Heart left ventricle (tissue), 16 donors: ENCODE measurements at places on chromosomes 5 and 9. TPM values are rescaled to one million over a fixed set of nuclear protein-coding genes. Genes with fewer than 3 reads are reported as not detected.

- no peaks in the 10 kb centered on the region for H3K27me3 ChIP-seq
- no peak overlapping the region for H3K4me3 ChIP-seq
- peak; percentile 10 for DNase-seq
- no peaks in the 10 kb centered on the region for H3K4me1 ChIP-seq
- H3K27ac ChIP-seq = no peak overlapping the region
These were observed 13.1 kb upstream of the IFNA5 start for GRCh38 chr9:21317956-21318923.

- H3K36me3 ChIP-seq = no peaks in the 10 kb centered on the region
- DNase-seq = no peak
- H3K4me1 ChIP-seq = no peaks in the 10 kb centered on the region
- H3K4me3 ChIP-seq = no peak overlapping the region
- H3K27me3 ChIP-seq = no peaks in the 10 kb centered on the region
- H3K27ac ChIP-seq = no peak overlapping the region
These were observed 88.4 kb downstream of the PTCD2 start for GRCh38 chr5:72408603-72409002.

DNA sequence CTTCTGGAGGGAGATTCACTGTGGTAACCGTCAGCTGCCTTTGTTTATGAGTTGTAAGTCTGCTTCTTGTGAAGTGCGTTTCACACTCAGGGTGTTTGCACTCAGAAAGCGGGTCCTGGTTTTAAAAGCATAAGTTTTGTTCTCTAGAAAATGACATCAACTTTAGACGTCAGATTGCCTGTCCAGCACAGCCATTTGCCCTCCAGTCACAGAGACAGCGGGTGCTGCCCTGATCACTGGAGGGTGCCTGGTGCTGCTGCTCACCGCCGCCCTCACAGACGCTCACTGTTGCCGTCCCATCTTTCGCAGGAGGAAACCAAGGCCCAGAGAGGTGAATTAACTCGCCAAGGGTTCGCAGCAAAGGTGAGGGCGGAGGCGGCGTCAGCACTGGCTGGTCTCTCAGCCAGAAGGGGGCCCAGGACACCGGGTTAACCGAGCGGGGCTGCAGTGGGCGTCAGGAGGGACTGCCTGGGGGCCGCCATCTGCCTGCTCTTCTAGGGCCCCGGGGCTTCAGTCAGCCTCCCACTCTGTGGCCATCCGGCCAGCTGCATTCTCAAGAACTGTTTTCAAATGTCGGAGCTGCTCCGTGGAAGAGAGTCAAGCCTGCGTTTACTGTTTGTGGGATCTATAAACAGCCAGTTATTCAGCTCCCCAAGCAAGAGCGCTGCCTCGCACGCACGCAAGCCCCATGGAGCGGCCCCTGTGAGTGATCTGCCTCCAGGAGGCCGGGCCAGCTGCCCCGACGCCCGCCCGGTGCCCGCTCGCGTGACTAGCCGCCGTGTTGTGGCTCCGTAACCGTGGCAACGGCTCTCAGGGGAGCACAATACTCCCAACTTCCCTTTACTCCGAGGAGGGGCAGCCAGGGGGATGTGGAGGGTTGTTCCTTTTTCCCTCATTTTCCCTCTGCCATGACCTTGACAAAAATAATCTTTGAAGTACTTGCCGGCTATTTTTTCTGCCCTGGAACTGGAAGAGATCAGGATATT is 43.4 kb upstream of the EXOC3 start:
- peak; percentile 87 for DNase-seq
- H3K4me3 ChIP-seq = peak overlapping the region; percentile 40
- peaks cover 3% of the 10 kb centered on the region for H3K27me3 ChIP-seq

DNA sequence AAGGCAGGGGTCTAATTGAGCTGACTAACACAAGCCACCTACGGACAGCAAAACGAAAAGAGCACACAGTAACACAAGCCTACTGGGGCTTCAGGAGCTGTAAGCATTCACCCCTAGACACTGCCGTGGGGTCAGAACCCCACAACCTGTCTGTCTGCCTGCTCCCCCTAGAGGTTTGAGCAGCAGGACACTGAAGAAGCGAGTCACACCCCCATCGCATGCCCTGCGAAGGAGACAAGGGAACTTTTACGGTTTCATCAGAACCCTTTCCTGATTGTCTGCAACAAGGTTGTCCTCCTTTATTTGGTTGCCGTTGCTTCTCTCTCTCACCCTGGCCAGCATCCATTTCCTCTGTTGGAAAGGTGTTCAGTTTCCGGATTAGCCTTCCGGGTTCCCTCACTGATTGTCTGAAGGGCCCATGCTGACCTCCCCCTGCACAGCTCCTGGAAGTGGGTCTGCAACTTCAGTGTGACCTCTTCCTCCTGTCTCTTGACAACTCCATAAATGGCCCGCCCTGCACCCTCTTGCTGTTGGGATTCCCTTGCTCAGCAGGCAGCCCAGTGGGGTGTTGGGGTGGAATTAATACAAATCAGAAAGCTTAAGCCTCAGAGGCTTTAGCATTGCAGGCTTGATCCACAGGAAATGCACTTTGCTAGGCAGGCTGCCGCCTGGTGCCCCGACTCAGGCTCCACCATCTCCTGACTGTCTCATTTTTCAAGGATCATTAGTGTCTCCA is 258.9 kb upstream of the TLE4 start:
- H3K4me1 ChIP-seq = no peaks in the 10 kb centered on the region
- no peak for DNase-seq
- no peak overlapping the region for H3K4me3 ChIP-seq

- H3K4me3 ChIP-seq = no peak overlapping the region
- peak overlapping the region; percentile 79 for H3K27ac ChIP-seq
- peaks cover 12% of the 10 kb centered on the region for H3K4me1 ChIP-seq
- no peaks in the 10 kb centered on the region for H3K27me3 ChIP-seq
- peak; percentile 92 for DNase-seq
These were observed 62.1 kb upstream of the VLDLR start for GRCh38 chr9:2559192-2560152.

- no peaks in the 10 kb centered on the region for H3K27me3 ChIP-seq
- H3K27ac ChIP-seq = no peak overlapping the region
- DNase-seq = no peak
- no peaks in the 10 kb centered on the region for H3K36me3 ChIP-seq
- no peak overlapping the region for H3K4me3 ChIP-seq
- H3K4me1 ChIP-seq = no peaks in the 10 kb centered on the region
These were observed 231.3 kb upstream of the SLC30A5 start for GRCh38 chr5:68862560-68862959.

Gene PHF24
- total RNA-seq = 0.13 TPM

Gene MARVELD2
- 1.5 TPM for total RNA-seq

DNA sequence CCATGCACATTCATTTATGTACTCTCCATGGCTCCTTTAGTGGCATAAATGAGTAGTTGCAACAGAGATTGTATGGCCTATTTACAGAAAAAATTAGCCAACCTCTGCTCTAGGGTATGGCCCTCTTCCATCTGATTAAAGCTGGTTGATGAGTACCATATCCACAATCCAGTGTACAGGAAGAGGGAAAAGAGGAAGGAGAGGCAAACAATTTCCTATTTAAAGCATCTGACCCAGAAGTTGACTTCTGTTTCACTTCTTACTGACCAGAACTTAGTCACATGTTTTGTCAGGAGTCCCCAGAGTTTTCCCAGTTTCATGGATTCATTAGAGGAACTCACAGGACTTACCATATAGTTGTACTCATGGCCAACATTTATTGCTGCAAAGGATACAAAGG is 68.6 kb upstream of the STARD4 start:
- no peak for DNase-seq
- no peaks in the 10 kb centered on the region for H3K27me3 ChIP-seq
- H3K4me3 ChIP-seq = no peak overlapping the region
- no peaks in the 10 kb centered on the region for H3K36me3 ChIP-seq
